Left lung (tissue), 14 donors: ENCODE measurements at places on chromosomes 3 and 15. TPM values are rescaled to one million over a fixed set of nuclear protein-coding genes. Genes with fewer than 3 reads are reported as not detected.

GRCh38 chr3:155204851-155205250 lies 88.6 kb downstream of the STRIT1 start:
- no peak for DNase-seq

DNA sequence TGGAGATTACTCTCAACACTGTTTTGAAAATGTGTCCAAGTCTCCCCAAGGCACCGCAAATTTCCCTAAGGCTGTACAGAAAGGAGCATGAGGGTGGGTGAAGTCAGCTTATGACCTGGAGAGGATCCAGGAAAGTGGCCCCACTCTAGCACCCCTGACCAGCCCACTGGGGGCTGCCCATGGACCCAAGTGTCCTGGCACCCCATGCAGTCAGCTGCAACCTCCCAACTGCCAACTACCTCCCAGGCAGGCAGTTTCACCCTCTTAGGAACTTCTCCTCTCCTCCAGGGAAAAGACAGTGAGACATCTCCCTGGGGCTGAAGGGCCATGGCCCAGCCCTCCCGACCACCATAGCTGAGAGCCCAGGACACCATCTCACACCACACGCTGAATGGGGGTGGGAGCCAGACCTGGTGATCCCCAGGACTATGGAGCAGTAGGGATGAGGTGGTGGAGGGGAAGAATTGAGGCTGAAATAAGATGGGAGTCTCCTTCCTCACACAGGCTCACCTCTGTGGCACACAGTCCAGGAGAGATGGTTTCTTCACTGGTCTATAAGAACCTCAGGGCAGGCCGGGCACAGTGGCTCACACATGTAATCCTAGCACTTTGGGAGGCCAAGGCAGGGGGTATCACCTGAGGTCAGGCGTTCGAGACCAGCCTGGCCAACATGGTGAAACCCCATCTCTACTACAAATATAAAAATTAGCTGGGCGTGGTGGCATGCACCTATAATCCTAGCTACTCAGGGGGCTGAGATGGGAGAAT lies 104.4 kb downstream of the DAPK2 start:
- no peak for DNase-seq

DNA sequence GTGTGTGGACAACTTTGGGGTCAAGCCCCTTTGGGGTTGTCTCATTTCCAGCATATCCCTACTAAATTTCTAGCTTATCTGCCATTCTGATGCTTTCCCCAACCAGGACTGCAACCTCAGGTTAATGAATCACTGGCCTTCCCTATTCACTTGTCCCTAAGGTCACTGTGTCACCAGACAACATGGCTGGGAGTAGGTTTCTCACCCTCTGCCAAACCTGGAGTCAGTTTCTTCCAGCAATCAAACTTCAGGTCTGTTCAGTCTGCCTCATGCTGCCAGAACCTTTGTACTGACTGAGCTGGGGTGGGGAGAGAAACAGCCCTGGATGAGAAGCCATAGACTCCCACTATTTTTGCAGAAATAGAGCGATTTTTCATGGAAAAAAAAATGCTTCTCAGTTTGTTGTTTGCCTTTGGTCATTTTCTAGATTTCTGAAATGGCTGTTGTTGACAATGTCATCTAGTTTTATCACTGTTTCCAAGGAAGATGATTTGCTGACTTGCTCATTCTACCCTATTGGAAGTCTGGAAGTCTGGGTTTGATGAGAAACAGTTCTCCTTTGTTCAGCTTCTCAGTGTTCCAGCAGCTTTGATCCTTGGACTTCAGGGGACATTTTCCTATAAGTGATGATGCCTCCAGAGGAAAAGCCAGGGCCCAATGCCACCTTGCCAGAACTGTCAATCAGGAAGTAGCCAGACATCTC lies 74.8 kb upstream of the IL12A start:
- no peak for DNase-seq

GRCh38 chr3:152811974-152812760 lies 22.8 kb upstream of the P2RY1 start:
- no peak for DNase-seq

GRCh38 chr3:38101811-38102443 lies 35.0 kb downstream of the ACAA1 start:
- DNase-seq: no peak

- DNase-seq: no peak
Measured at GRCh38 chr3:58217209-58217811, 6.5 kb upstream of the DNASE1L3 start.

DNA sequence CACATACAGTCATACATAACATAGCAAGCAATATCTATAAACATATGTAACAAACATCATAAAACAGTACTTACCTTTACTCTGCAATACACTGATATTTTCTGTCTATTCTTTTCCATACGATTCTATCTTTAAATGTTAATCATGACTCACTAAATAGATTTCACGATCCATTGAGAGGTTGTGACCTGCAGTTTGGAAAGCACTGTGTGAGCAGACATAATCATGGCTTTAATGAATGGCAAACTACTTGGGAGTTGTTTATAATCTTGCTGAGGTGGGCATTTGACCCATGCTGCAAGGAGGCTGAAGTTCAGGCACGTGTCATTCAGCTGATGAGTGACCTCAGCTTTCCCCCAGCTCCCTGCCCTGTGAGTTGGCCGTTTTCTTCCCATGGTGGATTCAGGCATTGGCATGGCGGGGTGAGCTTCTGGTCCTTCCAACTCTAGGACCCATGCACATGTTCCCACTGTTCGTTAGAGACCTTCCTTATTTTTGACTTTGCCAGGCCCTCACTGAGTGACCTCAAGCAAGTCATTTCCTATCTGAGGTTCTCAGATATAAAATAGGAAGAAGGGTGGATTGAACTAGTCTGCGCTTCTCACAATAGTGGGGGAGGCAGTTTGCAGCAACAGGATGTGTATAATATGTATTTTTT lies 41.7 kb downstream of the PAQR5 start:
- no peak for DNase-seq

DNA sequence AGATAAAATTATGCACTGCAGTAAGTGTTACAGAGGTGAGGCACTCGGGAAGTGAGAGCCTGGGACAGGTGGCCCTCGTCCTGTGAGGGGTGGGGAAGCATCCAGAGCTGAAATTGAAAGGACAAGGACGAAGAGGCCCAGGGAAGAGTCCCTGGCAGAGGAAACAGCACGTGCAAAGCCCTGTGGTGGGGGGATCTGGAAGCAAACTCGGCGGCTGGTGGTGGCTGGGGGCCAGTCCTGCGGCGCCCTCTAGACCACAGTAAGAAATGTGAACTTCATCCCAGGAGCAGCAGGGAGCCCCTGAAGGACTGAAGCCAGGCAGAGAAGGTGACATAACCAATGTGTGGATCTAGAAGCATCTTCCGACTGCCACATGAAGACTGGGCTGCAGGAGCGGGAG lies 42.8 kb downstream of the GRIP2 start:
- DNase-seq: no peak

DNA sequence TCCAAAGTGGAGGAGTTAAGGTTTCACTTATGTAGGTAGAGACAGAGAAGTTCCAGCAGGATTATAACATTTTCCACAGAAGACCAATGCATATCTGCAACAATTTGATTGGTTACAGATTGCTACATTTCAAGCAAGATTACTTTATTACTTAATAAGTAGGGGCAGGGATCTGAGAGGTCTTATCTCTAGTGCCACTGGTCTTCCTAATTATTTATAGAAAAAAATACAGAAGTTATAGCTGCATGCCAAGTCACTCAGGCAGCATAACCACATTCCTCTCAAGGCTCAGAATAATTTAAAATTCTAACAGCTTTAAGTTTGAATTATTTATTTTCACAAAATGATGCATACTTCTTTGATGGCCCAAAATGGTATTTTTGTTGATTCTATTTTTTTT lies 30.5 kb downstream of the RAD54L2 start:
- DNase-seq: no peak

DNA sequence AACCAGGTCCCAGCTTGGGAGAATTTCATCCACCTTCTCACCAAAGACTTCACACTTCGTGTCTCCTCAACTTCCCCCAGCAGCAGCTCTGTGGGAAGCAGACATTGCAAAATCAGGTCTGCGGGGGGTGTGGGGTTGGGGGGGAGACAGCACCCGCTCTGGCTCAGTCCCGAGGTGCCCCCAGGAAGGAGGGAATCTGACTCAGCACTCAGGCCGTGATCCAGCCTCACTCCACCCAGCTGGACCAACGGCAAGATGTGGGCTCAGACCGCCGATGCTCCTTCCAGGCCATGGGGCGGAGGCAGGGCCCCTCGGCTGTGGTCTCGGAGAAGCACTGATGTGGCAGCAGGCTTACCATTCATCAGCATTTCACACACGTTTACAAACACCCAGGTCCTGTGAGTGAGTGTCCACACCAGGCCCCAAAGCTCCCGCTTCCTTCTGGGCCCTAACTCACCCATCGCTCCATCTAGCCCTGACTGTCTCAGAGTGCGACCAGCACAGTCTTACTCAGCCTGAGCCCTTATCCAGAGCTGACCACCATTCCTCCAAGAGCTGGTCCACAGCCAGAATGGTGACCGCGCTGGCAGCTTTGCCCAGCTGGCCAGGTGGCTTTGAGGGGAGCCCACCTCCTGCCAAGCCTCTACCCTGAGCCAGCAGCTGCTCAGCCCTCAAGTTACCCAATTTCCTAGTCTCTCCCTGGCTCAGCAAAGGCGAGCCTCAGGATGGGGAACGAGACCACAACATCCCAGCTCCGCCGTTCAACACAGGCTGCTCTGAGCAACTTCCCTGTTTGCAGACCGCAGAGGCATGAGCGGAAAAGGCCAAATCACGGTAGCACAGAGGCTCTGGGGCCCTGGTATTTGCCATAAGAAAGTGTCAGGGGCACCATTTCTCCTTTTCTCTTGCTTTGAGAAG lies 3.3 kb downstream of the STAB1 start:
- no peak for DNase-seq

- no peak for DNase-seq
Measured at GRCh38 chr3:4498446-4498845, 5.3 kb downstream of the ITPR1 start.

- no peak for DNase-seq
Measured at GRCh38 chr3:194212845-194213331, 76.9 kb downstream of the HES1 start.

GRCh38 chr15:69804786-69805185 lies 292.9 kb downstream of the TLE3 start:
- DNase-seq: no peak

DNA sequence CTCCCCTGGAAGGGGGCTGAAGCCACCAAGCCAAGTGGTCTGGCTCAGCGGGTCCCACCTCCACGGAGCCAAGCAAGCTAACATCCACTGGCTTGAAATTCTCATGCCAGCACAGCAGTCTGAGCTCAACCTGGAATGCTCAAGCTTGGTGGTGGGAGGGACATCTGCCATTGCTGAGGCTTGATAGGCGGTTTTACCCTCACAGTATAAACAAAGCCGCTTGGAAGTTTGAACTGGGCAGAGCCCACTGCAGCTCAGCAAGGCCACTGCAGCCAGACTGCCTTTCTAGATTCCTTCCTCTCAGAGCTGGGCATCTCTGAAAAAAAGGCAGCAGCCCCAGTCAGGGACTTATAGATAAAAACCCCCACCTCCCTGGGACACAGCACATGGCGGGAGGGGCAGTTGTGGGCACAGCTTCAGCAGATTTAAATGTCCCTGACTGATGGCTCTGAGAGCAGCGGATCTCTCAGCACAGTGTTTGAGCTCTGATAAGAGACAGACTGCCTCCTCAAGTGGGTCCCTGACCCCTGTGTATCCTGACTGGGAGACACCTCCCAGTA lies 23.2 kb upstream of the IGSF10 start:
- no peak for DNase-seq

- DNase-seq: no peak
Measured at GRCh38 chr15:101023501-101024072, 104.4 kb downstream of the LRRK1 start.

Gene FILIP1L
- 24.3 TPM for total RNA-seq

DNA sequence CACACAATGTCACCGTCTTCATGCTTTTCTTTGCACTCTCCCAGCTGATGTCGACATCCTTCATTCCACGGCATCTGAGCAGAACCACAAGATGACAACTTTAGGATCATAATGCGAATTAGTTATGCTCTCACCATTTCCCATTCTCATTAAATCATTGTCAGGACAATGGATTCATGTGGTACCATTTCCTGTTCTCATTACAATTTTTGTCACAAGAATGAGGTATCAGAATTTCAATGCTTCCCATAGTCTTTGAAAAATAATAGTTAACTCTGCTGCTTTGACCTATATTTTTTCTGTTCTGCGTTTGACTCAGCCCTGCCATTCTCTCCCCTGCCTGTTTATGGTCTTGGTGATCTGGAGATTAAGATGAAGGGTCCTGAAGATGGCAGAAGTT lies 175.7 kb upstream of the MDFIC2 start:
- DNase-seq: no peak

- no peak for DNase-seq
Measured at GRCh38 chr3:149781741-149782140, 10.6 kb downstream of the ANKUB1 start.

DNA sequence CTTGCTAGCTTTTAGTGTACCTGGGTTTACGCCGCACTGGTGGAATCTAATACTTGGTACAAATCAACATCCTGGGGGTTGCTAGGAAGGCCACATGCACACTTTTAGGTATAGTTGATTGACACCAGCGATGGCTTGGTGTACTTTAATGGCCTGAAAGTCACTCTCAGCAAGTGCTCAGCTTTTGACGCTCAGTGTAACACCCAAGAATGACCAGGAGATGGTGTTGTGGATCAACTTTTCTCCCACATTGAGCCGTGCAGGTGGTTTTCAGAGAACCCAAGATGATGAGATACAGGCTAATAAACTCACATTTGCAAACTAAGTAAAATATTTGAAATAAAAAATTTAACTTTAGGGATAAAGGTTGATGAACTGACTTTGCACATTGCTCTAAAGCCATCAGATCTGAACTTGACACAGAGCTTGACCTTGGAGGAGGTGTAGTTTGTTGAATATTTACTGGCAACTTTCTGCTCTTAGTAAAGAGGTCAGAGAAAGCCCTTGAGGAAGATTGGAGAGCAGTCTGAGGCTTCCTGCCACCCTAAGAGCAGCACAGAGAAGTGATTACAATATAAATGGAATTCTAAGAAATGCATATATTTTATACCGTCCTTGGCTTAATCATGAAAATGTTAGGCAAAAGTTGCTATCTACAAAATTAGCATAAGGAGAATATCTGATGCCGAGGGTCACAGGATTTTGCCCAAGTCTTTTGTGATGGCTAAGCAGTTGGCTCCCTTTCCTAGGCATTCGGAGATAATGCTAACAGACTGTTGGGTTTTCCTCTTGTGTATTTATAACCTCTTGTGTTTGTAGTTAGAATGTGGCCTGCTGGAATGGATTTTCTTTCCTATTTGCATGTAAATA lies 143.4 kb upstream of the RASGRP1 start:
- peak; percentile 65 for DNase-seq

Gene KY
- total RNA-seq: 0.10 TPM

Gene HIGD2B
- 0.24 TPM for total RNA-seq

- DNase-seq: peak; percentile 80
Measured at GRCh38 chr3:155805802-155806618, at the start of gene C3orf33. Gene C3orf33, minus strand, starts transcription at chr3:155806278. Its CDS starts 26 bp downstream, at chr3:155806252.
